Spleen (tissue), 13 donors: ENCODE measurements at places on chromosomes 6 and 20.

- no peak for DNase-seq
Observed at GRCh38 chr6:49553384-49553783, 2.9 kb downstream of the C6orf141 start.

DNA sequence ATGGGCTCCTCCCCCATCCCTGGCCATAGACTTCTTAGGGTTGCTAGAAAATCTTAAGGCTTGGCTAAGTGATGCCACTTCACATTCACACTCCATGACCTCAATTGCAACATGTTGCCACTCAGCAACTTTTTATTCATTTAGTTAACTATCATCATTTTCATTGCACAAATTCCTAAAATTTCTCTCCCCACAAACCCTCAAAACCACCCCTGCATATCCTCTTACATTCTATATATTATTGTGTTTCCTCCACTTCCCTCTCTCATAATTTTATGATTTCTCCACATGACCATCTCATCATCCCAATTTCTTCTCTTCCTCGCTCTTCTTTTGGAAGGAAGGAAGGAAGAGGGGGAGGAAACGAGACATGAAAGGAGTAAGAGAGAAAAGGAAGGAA lies 436.0 kb downstream of the HACE1 start:
- no peak for DNase-seq

DNA sequence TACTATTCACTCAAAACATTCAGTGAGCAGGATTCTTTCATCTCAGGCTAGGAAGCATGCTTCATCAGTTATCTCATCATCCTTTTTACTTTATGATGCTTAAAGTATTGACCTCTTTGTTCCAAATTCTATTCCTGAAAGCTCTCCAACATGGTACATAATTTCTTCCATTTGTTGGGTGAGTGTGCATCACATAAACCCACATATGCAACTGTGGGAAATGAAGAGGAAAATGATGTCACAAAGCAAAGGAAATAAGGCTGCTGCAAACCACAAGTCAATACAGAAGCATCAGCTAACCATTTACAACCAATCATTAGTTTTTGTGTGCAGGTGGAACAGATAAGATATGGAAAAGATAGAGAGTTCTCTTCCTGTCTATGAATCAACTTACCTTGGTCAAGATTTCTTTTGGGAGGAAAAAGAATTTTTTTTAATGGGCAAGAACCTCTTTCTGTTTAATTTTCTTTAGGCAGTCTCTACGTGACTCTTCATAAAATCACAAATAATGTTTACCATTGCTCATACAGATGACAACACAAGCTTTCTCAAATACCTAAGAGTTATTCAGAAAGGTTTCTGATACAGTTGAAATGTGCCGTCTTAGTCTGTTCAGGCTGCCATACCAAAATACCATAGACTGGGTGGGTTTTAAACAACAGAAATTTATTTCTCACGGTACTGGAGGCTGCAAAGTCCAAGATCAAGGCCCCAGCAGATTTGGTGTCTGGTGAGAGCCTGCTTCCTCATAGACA lies 259.9 kb downstream of the ADGRG6 start:
- no peak for DNase-seq

DNA sequence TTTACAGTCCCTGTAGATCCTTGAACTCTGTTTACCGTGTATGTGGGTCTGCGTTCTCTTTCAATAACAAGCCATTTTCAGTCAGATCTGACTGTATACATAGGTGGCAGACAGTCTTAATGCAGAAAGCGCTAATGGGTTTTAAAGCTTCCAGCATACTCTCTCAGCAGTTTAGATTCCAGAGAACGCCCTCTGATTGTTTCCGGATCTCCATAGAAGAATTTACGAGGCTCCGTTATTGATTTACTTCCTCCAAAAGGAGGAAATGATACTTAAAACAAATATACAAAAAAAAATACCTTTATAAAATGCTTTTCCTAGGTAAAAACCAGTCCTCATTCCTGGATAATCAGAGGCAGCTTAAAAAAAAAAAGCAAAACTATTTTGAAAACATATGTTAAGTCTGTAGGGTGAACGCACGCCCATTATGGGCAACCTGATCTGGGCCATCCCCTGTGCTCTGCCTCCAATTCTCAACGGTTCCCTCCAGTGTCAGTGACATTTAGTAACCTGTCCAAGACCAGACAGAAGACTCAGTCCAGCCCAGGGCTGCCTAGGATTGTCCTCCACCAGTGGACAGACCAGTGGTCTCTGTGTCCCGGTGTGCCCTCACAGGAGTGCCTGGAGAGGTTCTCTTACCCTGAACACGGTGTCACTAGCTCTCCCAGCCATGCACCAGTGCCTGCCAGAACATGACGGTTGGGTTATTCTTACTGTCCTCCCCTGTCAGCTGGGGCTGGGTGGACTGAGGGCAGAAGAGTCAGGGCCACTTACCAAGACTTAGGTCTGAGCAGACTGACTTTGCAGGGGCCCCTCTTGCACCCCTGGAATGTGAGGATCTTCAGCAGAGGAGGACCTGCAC lies 217.3 kb downstream of the ARID1B start:
- DNase-seq, result no peak

GRCh38 chr6:17045581-17046322 lies 56.1 kb upstream of the STMND1 start:
- DNase-seq, result no peak

DNA sequence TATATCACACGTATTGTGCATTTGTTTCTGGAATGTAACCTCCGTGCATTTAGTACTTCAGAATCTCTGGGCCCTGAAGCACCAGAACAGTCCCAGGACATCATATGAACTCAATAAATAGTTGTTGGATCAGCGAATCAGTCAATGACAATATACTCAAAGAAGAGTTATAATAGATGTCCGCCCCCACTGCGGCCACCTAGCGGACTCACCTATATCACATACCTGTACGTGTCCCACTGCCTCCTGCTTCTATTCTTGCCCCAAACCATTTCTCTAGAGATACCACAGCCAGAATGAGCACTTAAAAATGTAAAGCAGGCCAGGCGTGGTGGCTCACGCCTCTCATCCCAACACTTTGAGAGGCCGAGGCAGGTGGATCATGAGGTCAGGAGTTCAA lies 73.9 kb downstream of the DCDC2 start:
- DNase-seq, result no peak

DNA sequence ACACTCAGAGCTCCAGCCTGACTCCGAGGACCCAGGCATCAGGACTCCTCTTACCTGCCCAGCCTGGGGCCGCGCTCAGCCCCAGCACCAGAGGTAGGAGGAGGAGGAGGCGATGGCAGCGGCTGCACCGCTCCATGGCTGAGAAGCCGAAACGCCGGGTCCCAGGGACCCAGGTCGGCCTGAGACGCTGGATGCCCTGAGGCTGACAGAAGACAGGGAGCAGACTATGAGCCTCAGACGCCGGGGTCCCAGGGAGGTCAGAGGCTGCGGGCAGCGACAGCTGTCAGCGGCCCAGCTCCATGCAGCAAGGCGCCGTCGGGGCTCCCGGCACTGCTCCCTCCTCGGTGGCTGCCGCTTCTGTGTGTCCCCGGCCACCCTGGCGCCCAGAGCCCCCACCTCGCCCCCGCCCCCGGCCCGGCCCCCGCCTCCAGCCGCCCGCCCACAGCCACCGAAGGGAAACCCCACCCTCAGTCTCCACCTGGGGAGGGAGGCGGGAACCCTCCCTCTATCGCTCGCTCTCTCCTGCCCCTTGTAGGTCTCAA lies at the start of gene COL11A2:
TSS of gene COL11A2 (minus strand) at position 363 of the 542 bp plus-strand sequence. CDS start at position 136, 227 bp downstream.
- DNase-seq, result peak; percentile 86

DNA sequence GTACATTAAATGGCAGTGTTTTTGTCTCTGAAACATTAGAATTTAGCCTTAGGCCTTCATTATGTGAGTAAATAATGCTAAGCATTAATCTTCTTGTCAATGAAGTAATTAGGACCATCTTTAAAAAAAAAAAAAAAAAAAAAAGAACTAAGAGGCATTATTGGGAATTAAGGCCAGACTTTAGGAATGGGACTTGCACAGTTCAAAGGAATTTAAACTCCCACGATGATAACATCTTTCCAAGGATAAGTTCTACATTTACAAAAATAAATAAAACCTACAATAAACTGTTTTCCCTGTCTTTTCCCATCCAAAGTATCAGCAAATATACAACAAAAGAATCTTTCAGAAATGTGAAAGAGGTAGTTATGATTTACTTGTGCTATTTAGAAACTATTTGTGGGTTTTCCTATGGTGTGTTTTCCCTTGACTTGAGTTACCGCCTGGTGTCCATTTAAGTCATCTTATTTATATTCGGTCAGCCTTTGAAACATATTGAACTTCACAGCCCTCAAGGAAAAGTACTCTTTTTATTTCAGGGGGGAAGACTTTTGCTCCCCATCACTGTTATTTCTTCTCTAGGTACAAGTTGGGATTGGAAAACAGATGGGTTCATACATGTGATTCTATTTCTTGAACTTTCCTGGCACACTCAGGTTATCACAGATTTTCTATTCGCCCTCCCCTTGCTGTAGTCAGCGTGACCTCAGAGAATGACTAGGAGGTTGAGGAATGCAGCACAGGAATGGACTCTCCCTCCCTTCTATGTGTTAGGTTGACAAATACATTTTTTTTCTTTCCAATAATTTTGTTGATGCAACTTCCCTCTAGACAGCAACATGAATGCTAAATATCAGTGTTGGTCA lies 13.6 kb downstream of the STMND1 start:
- DNase-seq, result no peak

DNA sequence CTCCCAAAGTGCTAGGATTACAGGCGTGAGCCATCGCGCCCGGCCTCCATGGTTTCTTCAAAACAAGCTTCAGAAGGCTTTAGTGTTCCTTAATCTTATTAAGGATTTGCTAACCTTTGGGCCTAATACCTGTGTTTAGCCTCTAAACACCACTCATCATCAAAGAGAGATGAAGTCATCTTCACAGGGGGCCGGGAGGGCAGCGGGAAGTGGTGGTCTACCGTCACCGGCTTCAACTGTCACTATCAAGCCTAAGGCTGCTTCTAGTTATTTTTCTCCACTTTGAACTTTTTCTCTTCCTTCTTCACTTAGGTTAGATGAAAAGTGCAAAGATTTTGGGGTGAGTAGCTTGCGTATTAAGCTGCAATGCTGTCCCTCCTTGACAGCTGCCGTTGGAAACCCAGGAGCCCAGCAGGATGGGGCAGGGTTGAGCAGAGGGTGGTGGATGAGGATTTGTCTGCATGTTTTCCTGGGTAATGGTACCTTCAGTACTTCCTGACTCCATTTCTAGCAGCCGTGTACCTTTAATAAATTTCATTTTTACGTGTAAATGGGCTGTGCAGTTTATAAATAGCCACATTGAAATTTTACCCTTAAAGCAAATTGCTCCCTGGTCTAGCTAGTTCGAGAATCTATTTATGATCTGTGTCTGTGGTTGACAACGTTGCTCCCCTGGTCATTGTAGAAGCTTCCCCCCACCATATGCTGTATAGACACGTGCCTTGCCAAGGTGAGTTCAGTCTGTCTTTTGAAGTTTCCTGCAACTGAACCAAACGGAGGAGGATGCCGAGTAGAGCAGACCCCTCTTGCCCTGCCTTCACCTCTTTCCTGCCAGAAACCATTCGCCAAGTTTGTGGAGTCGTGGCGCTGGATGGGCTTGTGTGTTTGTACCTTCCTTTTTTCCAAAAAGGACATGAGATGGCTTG lies 64.8 kb downstream of the SYNJ2 start:
- DNase-seq, result peak; percentile 29

DNA sequence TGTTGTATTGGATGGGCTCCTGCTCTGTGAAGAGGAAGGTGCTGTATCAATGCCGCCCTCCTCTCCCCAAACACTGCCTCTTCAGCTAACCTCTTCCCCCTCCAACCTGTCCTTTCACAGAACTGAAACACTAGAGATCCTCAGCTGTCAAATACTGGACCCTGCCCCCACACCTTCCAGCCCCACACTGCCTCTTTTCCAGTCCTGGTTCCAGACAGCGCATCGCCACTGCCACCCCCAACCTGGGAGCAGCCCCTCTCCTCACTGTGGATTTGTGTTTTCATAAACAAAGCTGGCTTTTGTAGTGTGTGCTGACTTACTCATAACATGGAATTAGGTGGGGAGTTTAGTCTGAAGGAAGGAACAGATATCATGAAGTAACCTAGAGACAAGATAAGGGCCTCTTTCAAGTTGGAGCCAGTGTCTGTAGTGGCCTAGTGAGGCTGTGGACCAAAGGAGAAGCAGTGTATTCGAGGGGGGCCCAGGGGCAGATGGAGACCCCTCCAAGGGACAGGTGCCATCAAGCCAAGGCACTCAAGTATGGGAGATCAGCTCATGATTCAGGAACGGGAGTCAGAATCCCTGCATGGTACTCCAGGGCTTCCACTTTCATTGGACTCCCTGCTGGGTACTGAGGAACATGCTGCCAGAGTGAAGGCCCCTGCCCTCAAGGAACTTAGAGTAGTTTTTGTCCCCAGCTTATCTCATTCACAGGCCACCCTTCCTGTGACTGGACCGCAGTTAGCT lies 2.1 kb downstream of the SCUBE3 start:
- no peak for DNase-seq
